ENCODE measurements at places on chromosomes 5 and 9.

GRCh38 chr9:37528652-37529471 is 43.1 kb downstream of the POLR1E start:
- peak; percentile 42 for DNase-seq

- DNase-seq, result peak; percentile 46
Observed at GRCh38 chr5:109654455-109654854, 35.3 kb upstream of the MAN2A1 start.

- no peak for DNase-seq
Observed at GRCh38 chr9:25850803-25851202, 172.6 kb upstream of the TUSC1 start.

DNA sequence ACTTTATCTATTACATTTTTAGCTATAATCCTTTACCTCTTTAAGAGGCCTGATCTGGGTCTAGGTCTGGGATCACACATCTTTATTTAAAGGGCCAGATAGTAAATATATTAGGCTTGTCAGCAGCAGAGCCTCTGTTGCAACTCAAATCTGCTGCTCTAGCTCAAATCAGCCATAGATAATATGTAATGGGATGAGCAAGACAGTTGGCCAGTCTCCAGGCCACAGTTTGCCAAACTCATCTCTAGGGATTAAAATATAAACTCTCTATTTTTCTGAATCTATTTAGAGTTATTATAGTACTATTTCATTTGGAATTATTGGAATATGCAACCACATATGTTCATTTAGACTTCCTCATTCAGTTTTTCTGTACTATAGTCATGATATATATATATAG is 115.9 kb upstream of the MINAR2 start:
- DNase-seq, result no peak

DNA sequence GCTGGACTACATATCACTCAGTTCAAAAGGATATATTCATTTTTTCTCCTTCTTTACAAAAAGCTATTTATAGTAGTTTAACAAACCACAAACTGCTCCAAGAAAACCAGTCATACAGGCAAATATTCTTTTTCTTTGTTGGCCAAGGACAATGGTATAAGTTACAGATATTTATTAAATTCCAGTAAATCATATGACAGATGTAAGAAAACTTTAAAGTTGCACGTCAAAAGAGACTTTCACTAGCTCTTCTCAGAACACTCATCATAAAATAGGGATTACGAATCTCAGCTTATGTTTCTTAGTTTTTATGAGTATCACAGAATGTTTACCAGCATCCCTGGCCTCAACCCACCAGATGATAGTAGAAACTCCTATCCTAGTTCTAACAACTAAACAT is 67.2 kb downstream of the ANKRD31 start:
- no peak for DNase-seq

GRCh38 chr9:89873801-89874200 is 269.0 kb downstream of the GADD45G start:
- DNase-seq, result no peak

- DNase-seq, result peak; percentile 79
Observed at GRCh38 chr5:109826426-109826825, 136.7 kb downstream of the MAN2A1 start.

GRCh38 chr5:171790408-171790807 is 4.8 kb downstream of the SMIM23 start:
- DNase-seq, result no peak

- no peak for DNase-seq
Observed at GRCh38 chr5:170353961-170354360, 35.2 kb downstream of the KCNMB1 start.

- no peak for DNase-seq
Observed at GRCh38 chr9:27393054-27393846, 96.3 kb upstream of the EQTN start.

- DNase-seq, result no peak
Observed at GRCh38 chr5:179798771-179799643, 5.2 kb downstream of the LTC4S start.

- DNase-seq, result no peak
Observed at GRCh38 chr5:33091571-33092363, 349.0 kb upstream of the TARS1 start.

DNA sequence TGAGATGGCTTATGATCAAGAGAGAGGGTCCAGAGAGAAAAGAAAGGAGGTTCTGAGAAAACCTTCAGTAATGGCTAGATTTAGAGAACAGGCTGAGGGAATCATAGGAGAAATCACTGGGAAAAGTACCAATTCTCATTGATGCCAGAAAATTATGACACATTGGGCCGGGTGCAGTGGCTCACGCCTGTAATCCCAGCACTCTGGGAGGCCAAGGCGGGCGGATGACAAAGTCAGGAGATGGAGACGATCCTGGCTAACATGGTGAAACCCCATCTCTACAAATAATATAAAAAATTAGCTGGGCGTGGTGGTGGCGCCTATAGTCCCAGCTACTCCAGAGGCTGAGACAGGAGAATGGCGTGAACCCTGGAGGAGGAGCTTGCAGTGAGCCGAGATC is 29.5 kb upstream of the PLIN2 start:
- DNase-seq, result no peak

DNA sequence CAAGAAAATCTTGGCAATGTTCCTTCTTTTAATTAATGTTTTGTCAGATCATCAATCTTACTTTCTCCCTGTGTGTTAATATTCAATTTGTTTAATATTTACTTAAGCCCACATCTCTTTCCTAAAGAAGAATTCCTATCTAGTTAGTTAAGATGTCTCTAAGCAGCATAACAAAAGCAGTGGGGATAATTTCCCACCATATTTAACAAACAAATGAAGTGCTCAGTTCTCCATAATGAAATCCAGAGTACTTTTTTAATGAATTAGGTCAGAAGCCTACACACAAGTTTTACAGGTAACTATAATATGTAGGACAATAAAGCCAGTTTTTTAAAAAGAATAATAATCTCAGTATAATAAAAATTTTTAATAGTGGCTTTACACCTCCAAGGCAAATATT is 1918.8 kb downstream of the EFNA5 start:
- no peak for DNase-seq

- no peak for DNase-seq
Observed at GRCh38 chr5:143524338-143524945, 121.0 kb upstream of the NR3C1 start.

- DNase-seq, result no peak
Observed at GRCh38 chr5:150484964-150485692, 22.8 kb upstream of the NDST1 start.

- no peak for DNase-seq
Observed at GRCh38 chr9:90451804-90452203, 190.8 kb downstream of the DIRAS2 start.

DNA sequence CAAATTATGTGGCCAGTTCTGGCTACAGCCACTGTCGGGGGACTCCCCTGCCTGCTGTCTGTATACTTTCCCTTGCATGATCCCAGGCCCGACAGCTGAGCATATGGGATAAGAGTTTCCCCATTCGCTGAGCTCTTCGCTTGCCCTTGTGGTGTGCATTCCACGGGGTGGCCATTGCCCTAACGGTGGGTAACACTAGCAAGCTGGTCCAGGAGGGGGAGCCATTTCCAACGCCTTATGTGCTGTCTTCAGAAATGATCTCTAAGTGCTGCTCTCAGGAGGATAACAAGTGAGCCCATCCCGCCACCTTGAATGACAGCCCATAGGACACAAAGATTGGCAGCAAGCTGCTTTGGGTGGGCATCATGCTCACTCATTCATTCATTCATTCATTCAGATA is 190.9 kb downstream of the FSTL4 start:
- DNase-seq, result no peak

DNA sequence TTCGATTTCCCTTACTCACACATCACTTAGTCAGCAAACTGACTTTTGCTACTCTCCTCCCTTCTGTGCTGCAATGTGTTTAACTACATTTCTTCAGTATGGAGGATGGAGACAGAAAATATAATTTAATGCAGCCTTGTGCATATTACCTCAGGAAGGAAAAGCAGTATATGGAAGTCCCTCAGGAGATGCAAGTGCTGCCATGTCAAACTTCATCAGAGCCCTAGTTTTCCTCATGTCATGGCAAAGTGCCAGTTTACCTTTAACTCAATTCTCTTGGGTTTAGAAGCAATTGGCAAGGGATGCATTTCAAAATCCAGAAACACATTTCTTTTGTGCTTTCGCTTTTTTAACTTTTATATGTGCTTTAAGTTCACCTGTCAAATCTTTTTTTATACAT is 365.4 kb downstream of the ISL1 start:
- DNase-seq, result no peak

GRCh38 chr5:148776780-148777179 is 49.6 kb upstream of the ADRB2 start:
- DNase-seq, result peak; percentile 100

GRCh38 chr5:55146080-55146479 is 13.9 kb upstream of the GPX8 start:
- no peak for DNase-seq

DNA sequence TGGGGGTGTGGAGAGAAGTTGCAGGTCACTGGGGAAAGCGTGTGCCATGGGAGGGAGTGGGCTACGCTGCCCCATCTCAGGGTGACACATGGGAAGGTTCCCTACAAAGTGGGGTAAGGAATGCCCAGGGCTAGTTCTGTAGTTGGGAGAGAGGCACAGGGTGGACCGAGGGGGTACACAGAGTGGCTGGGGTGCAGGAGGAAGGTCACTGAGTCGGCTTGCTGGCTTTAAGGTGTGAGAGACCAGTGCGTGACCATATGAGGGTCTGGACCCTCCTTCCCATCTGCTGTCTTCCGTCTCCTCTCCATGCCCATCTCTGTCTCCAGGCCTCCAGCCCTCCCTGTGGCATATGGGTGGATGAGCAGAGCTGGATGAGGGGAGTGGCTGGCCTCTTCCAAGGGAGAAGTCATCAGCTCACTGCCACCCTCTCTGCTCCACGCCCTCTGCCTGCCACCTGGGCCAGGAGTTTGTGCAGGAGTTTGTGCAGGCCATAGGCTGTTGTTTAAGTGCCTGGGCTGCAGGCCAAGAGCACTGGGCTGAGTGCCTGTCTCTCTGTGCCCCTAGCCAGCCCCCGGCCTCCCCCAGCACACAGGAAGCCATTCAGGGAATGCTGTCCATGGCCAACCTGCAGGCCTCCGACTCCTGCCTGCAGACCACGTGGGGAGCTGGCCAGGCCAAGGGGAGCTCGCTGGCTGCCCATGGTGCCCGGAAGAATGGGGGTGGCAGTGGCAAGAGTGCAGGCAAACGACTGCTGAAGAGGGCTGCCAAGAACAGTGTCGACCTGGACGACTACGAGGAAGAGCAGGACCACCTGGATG is 96.8 kb downstream of the PHF2 start:
- no peak for DNase-seq

DNA sequence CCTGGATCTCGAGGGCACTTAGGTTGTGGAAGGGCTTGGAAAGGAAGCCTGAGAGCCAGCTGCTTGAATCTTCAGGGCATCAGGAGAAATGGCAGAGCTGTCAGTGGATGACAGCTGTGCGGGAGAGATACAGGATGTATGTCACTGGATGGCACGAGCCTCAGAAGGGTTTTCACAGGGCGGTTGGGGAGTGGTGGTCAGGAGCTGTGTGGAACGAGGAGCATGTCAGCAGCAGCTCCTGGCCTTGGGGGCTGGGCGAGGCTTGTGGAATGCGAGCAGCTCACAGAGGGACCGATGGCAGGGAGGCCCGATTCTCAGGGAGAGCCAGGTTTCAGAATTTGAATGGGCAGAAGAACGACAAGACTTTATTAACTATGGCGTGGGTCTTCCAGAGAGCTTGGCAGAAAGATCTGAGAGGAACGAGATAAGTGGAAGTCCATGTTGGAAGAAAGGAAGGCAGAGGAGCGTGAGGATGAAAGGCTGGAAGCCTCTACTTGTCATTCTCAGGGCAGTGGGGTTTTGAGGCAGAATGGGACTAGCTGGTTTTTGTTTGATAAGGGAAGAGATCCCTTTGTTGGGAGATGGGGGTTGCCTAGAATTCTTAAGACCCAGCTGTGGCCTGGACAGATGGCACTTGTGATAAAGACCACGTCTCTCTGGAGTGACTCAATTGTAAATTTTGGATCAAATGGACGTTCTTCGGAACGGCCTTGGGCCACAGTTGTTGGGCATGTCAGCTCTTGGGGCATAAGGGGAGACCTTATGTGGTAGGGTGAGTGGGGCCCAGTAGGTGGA is 60.3 kb downstream of the SNX30 start:
- no peak for DNase-seq

DNA sequence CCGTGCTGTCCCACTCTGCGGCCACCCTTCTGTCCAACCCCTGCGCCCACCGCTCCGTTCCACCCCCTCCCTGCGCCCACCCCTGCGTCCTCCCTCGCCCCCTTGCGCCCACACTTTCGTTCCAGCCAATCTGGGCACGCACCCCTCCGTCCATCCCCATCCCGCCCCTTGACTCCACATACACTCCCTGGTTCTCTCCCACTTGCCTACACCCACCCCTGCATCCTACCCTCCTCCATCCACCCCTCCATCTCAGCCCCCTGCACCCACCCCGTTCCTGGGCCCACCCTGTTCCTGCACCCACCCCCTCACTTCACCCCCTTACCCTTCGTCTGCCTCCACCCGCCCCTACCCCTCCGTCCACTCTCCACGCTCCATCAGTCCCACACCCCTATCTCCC is 7.0 kb downstream of the ADAMTS13 start:
- no peak for DNase-seq
